ENCODE measurements at places on chromosomes 5 and 9. TPM values are rescaled to one million over a fixed set of nuclear protein-coding genes. Genes with fewer than 3 reads are reported as not detected.

Gene GTF2H2C
- 4.2 TPM for total RNA-seq

- H3K4me3 ChIP-seq = no peak overlapping the region
- peak overlapping the region; percentile 71 for H3K27ac ChIP-seq
- no peaks in the 10 kb centered on the region for H3K27me3 ChIP-seq
- DNase-seq = no peak
- H3K4me1 ChIP-seq = peaks cover 68% of the 10 kb centered on the region
Observed at GRCh38 chr9:130197888-130198287, 25.7 kb downstream of the NCS1 start.

Gene SPATA31D4
- not detected for total RNA-seq

DNA sequence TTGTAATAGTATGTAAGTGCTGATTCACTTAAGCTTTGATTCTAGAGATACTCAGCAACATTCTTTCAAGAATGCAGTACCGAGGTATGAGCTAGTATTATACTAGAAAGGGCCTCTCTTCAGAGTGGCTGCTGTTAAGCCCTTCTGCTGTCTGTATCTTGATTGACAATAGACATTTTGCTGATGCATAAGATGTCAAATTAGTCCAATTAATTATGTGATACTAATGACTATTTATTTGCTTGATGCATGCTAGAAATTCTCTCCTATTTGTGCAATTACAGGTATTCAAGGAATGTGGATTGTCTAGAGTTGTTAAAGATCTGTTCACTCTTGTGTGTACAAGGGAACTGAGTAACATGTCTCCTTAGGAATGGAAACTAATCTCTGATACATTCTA is 92.3 kb upstream of the PTGER4 start:
- DNase-seq = no peak
- H3K4me3 ChIP-seq = no peak overlapping the region
- no peak overlapping the region for H3K27ac ChIP-seq
- H3K36me3 ChIP-seq = no peaks in the 10 kb centered on the region
- no peaks in the 10 kb centered on the region for H3K4me1 ChIP-seq

Gene EGR1
- 419 TPM for total RNA-seq

Gene TLX3
- total RNA-seq = not detected

Gene NCS1
- total RNA-seq = 34.7 TPM

DNA sequence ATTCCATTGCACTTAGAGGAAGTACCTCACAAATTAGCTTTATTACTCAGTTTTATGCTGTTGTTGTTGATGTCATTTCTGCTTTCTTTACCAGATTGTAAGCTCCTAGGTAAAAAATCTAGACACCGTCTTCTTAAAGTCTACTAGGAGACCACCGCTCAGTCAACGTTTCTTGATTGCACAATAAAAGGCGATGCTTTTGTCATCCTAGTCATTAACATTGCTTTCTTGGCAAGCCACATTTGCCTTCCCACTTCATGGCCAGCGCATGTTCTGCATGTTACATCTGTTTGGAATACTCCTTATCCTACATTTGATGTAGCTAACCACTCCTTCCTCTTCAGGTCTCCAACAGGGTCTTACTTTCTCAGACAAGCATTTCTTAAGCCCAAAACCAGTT is 464.0 kb upstream of the TUSC1 start:
- no peak overlapping the region for H3K4me3 ChIP-seq
- no peaks in the 10 kb centered on the region for H3K27me3 ChIP-seq
- H3K36me3 ChIP-seq = no peaks in the 10 kb centered on the region
- no peaks in the 10 kb centered on the region for H3K4me1 ChIP-seq

DNA sequence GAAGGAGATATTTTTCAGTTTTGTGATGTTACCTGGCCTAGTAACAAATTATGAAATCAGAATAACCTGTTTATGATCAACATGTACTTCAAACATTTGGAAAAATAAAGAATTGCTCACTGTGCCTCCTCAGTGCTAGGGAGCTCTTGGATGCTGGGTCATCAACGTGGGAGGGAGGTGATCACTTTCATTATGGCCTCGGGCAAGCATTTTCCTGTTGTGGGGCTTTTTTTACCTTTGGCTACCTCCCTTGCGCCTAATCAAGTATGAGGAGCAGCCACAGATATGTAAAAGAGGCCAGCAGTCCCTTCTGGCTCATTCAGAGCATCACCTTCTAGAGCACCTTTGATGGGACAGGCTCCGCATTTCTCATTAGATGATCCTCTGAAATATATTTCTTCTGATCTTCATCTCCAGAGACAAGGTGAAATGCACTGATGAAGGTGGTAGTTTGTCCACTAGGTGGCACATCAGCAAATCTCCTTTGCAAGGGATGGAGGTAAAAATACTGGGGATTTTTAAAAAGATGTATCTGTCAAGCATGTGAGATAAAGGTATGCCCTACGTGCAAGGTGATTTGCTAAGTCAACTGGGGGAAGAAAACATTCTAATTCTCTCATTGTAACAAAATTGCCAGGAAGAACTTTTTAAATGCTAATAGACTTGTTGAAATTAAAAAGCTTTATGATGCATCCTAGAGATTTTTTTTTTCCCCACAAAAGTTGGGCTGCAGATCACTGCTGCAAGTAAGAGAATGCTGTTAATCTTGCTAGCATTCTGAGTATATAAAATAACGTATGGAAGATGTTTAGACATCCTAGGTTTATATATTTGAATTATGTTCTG is 218.2 kb downstream of the MAST4 start:
- H3K27ac ChIP-seq = no peak overlapping the region
- DNase-seq = no peak
- no peak overlapping the region for H3K4me3 ChIP-seq

Gene TAF11L2
- not detected for total RNA-seq

Gene PRLR
- 0.43 TPM for total RNA-seq

DNA sequence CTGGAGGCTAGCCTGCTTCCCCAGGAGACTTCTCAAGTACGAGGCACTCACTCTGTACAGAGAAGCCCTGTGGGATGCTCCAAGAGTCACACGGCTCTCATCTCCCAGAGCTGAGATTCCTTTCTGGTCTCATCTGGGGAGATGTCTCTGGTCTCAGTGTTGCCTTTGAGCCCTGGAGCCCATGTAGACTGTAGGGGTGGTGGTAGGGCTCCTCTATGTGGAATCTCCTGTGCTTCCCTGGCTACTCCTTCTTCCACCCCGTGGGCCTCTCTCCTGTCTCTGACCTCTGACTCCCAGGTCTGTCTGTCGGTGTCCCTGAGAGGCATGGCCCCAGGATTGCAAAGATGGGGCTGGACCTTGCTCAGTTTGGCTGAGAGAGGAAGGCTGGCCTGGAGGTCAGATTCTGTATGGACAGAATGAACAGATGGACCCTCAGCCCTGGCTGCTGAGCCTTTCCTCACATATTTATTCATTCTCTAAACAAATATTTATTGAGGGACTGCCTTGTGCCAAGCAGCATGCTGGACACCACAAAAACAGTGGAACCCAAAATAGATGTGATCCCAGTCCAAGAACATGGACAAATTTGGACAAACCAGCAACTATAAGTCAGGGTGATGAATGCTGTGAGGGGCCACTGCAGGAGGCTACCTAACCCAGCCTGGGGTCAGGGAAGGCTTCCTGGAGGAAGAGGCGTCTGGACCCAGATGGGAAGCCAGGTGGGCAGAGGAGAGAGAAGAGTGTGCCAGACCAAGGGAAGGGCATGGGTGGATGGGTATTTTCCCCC is 2.6 kb downstream of the CCL19 start:
- H3K4me3 ChIP-seq = no peak overlapping the region
- no peak for DNase-seq
- H3K27ac ChIP-seq = no peak overlapping the region
- no peaks in the 10 kb centered on the region for H3K36me3 ChIP-seq
- no peaks in the 10 kb centered on the region for H3K4me1 ChIP-seq

Gene PRRX2
- total RNA-seq = 112 TPM

GRCh38 chr9:110880189-110880588 is 158.1 kb downstream of the LPAR1 start:
- no peak overlapping the region for H3K4me3 ChIP-seq
- H3K4me1 ChIP-seq = peaks cover 14% of the 10 kb centered on the region
- no peaks in the 10 kb centered on the region for H3K27me3 ChIP-seq
- H3K27ac ChIP-seq = no peak overlapping the region
- peaks cover 4% of the 10 kb centered on the region for H3K36me3 ChIP-seq

GRCh38 chr5:74633695-74634094 is 6.8 kb downstream of the ENC1 start:
- H3K36me3 ChIP-seq = no peaks in the 10 kb centered on the region
- no peaks in the 10 kb centered on the region for H3K27me3 ChIP-seq
- no peaks in the 10 kb centered on the region for H3K4me1 ChIP-seq
- no peak overlapping the region for H3K4me3 ChIP-seq

DNA sequence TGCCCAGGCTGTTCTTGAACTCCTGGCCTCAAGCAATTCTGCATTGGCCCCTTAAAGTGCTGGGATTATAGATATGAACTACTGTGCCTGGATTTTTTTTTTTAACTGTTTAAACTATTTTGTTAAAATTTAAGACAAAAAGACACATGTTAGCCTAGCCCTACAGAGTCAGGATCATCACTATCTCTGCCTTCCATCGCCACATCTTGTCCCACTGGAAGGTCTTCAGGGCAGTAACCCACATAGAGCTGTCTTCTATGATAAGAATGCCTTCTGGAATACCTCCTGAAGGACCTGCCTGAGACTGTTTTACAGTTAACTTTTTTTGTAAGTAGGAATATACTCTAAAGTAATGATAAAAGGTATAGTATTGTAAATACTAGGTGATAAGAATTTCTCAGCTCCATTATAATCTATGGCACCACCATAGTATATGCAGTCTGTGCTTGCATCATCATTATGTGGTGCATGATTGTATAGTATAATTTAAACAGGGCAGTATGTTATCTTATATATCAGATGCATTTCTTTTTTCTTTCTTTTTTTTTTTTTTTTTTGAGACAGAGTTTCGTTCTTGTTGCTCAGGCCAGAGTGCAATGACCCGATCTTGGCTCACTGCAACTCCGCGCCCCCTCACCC is 52.7 kb downstream of the DENND4C start:
- no peaks in the 10 kb centered on the region for H3K27me3 ChIP-seq
- no peak for DNase-seq
- H3K4me3 ChIP-seq = no peak overlapping the region

GRCh38 chr9:86519066-86519615 is 164.9 kb upstream of the TUT7 start:
- no peaks in the 10 kb centered on the region for H3K36me3 ChIP-seq
- no peaks in the 10 kb centered on the region for H3K4me1 ChIP-seq
- H3K27ac ChIP-seq = no peak overlapping the region
- no peak for DNase-seq
- H3K27me3 ChIP-seq = no peaks in the 10 kb centered on the region

Gene SPOCK1
- total RNA-seq = 81.2 TPM

GRCh38 chr9:84413301-84413700 is 72.7 kb upstream of the SLC28A3 start:
- no peak overlapping the region for H3K4me3 ChIP-seq
- no peaks in the 10 kb centered on the region for H3K36me3 ChIP-seq
- H3K4me1 ChIP-seq = no peaks in the 10 kb centered on the region
- no peak overlapping the region for H3K27ac ChIP-seq
- no peak for DNase-seq

Data from ascending aorta (tissue), 2 donors.